ENCODE measurements at places on chromosomes 4 and X.

DNA sequence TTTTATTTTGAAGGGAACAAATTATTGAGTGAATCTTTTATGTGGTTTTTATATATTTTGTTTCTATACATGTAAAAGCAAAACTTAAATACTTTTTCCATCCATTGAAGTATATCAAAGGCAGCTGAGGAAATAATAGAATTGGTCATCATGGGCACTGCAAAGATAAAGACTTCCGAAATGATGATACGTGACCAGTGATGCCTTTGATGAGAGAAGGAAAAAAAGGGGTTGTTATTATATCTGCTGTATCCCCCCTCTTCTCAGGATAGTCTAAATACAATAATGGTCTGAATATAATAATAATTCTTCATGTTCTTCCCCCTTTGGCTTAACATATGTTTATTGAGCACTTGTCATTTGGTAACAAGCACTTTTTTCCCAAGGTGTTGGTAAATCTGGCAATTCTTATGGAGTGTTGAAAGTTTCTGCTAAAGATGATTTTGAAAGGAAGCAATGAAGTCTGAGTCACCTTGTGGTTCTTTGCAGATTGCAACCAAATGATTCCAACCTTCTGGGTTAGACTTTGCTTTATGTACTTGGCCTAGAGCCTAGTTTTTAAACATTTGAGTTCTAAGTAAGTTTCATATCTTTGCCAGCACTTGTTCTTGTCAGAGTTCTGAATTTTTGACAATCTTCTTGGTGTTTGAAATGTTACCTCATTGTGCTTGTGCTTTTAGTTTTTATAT, 60.8 kb downstream of the USP9X start:
- DNase-seq: no peak

GRCh38 chr4:91746551-91746950, 557.2 kb upstream of the GRID2 start:
- no peak for DNase-seq

DNA sequence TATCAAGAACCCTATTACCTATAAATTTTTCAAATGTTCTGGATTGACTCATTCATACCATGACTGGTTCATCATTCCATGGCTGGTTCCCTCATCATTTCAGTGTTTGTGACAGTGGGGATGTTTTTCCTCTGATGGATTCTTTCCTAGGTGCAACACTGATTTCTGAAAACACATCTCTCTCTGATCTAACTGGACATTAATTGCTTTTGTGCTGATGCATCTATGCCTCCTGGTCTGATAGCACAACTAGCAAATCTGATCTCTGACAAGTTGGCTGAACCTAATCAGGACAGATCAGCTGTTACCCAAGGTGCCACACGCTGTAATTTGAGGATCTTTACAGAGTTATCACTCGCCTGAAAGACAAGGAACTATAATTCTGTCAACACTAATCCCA, 140.2 kb downstream of the LDB2 start:
- no peak for DNase-seq

- no peak for DNase-seq
Observed at GRCh38 chr4:157043131-157043530, 32.8 kb upstream of the GLRB start.

DNA sequence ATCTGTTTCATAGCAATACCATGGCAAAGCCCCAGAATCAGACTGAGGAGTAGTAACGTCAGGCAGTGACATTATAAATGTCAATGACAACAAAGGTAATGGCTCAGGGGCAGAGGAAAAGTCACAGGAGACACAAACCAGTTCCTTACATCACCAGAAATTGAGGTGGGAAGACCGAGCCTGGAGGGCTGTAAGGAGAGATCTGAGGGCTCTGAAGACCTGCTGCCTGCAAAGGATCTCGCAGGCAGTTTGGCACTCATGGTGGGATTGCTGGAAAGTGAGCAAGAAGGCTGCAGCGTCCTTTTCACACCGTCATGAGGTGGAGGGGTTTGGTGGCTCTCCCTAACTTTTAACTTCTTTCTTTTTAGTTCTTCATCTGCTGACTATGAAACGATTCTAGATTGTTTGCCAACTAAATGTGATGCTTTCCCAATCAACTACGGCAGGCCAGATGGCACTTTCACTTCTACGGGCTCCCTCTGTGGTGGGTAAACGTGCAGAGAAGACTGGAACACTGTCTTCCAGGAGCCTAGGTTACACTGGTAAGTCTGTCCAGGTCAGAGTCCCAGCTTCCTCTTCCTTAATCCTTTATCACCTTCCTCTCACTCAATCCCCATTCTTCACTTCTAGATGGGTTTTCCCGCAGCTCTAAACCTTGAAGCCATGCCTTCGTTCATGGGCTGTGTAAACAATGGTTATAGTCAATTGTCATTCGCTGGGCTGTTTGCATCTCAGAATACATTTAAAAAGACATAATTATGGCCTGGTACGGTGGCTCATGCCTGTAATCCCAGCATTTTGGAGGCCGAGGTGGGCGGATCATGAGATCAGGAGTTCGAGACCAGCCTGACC, 58.2 kb downstream of the TBC1D9 start:
- DNase-seq: no peak

- DNase-seq: no peak
Observed at GRCh38 chrX:3244955-3245354, 101.5 kb downstream of the MXRA5 start.

- DNase-seq: no peak
Observed at GRCh38 chr4:151484396-151485102, 75.6 kb downstream of the FHIP1A start.

GRCh38 chr4:3471886-3472285, 8.8 kb downstream of the DOK7 start:
- no peak for DNase-seq

DNA sequence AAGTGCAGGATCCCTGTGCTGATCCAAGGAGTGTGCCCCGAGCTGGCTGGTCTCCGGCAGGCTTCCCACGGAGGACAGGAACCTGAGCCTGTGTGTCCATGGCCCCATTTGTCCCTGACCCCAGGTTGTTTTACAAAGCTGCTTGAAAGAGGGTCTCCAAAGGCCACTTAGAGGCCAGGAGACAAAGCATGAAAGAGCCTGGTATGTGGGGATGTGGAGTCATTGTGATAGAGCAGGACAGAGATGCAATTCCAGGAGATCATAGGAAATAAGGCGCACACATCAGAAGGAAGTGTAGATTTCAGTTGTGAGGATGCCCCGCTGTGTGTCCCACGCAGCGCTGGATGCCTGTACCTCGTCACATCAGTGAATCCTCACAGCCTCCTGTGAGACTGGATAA, 48.0 kb downstream of the TENM3 start:
- no peak for DNase-seq

- no peak for DNase-seq
Observed at GRCh38 chr4:138663883-138664282, 351.7 kb upstream of the NOCT start.

DNA sequence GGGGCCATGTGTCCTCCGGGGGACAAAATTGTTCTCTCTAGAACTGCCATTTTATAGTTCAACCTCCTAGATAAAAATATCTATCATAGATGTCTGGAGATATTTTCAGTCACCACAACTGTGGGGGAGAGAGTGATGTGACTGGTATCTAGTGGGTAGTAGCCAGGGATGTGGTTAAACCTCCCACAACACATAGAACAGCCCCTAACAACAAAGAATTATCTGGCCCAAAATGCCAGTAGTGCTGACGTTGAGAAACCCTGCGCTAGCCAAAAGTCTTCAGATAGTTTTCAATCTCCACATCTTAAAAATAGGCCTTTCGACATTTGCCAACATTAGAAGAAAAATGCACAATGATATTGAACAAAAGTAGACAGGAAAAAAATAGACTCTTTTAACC, 19.0 kb upstream of the SUPT20HL2 start:
- no peak for DNase-seq

- DNase-seq: no peak
Observed at GRCh38 chr4:139919004-139919403, 235.0 kb downstream of the MAML3 start.

- no peak for DNase-seq
Observed at GRCh38 chr4:112517911-112518310, 1.9 kb upstream of the NEUROG2 start.

DNA sequence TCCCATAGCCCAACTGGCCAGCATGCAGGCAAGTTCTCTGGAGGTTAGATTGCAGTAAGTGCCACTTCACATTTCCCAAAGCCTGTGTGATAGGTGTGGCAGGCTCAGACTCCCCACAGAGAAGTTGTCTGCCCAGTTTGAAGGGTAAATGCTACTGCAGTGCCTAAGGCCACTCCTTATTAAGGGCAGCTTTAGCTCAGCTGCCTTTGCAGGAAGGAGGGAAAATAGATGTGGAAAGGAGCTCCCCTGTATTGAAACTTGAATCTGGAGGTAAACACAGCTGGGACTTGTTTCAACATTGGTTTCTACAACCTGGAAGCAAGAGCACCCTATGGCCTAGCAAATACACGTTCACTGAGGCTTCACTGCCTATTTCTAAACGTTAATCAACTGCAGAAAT, 22.4 kb downstream of the NEXMIF start:
- no peak for DNase-seq

GRCh38 chr4:150546286-150546685, 35.7 kb upstream of the MAB21L2 start:
- DNase-seq: no peak

DNA sequence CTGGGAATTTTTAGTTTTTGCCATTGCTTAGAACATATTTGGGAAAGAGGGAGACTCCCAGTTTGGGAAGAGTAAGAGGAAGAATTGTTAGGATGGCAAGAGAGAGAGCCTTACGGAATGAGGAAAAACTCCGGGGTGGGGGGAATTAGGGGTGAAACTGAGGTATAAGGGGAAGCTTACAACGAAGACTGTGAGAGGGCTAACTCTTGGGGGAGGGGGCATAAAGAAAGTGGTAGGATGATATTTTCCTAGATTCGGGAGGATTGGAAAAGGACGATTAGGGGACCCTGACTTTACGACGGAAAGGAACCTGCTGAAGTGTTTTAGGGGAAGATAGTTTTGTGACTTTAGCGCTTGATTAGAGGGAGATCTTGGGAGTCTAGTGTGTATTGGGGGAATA, 86.2 kb upstream of the HPRT1 start:
- no peak for DNase-seq

- no peak for DNase-seq
Observed at GRCh38 chr4:186345184-186345583, 79.2 kb downstream of the F11 start.

- no peak for DNase-seq
Observed at GRCh38 chr4:17066236-17066635, 167.8 kb upstream of the LDB2 start.

DNA sequence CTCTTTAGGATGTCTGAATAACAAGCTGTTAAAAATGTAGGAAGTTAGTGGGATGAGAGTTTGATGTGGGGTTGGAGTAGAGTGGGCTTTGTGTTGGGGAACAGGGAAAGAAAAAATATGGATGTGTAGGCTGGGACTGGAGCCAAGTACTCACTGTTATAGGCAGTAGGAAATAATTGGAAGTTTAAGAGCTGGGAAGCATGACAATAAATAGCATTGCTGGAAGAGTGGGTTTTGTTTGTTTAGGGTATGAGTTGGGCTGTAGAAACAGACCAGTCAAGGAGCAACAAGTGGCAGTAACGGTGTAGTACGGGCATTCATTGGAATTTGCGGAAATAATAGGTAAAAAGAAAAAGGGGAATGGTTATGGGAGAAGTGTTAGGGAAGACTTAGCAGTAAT, 81.6 kb downstream of the KDM6A start:
- no peak for DNase-seq

GRCh38 chrX:148380650-148381561, 119.5 kb upstream of the AFF2 start:
- DNase-seq: peak; percentile 23

DNA sequence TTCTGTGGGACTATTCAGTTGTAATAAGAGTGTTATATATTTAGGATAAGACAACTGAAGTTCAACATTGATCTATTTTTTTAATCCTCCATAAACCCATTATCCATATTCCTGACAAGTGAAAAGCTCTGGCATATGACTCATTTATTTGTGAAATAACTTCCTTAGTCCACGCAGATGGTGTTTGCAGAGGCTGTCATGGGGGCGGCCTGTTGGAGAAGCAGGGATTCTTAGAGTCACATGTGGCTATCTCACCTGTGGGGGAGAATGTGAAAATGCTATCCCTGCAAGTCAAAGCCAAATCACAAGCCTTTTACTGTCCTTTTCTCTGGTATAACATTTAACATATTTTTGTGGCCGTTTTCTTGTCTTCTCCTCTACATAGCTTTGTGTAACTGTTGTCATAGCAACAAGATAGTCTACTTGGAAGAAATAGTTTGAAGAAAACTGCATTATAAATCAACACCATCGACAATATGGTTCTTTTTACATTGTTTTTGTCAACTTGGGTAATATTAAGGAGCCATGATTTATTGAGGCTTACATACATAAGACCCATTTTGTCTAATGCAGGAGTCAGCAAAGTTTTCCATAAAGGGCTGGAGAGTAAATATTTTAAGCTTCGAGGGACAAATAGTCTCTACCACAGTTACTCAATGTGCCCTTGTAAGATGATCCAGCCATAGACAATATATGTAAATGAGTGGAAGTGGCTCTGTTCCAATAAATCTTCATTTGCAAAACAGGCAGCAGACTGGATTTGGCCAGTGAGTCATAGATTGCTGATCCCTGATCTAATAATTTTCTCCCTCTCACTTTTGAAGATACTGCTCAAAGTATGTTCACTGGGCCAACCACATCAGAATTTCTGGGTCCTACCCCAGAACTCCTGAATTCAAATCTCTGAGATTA, 395.0 kb downstream of the DTHD1 start:
- DNase-seq: no peak

DNA sequence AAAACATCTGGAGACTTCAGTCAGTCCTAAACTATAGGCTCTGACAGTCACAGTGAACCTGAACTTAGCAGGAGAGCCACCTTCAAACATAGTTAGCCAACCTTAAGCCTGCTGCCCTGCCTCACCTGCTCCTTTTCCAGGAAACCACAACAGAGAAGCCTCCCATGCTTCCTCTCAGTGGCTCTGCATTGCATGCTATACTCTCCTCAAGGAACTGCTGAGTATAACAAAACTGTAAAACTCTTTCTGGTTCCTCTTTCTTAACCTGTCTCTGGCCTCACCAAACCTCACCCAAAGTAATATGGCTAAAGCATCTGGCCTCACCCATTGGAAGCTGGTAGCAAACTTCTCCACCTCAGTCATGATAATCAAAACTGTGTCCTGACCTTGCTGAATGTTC, 122.1 kb downstream of the ANKRD50 start:
- DNase-seq: no peak

- no peak for DNase-seq
Observed at GRCh38 chr4:155565776-155566175, 100.9 kb upstream of the GUCY1A1 start.

- DNase-seq: no peak
Observed at GRCh38 chrX:3191201-3191600, 149.9 kb downstream of the ARSF start.

DNA sequence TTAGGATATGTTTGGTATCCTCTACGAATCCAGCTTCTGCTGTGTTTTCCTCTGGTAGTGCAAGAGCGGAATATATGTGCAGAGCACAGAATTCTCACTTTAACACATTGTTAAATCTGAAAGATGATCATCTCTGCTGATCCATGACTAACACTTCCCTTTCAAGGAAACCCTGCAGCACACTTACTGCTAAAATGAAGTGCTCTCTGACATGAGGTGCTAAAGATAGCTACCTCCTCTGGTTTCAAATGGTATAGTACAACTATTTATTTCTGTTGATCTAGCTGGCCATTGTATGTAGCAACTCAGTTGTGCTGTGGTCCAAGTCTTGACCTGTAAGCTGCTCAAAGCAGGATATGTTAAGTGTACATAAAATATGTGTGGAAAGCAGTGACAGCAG, 162.4 kb upstream of the FMR1 start:
- no peak for DNase-seq

GRCh38 chr4:184969610-184970009, 48.7 kb upstream of the HELT start:
- no peak for DNase-seq

GRCh38 chr4:23888421-23889319, 1.2 kb downstream of the PPARGC1A start:
- DNase-seq: no peak
